ENCODE measurements at places on chromosomes 1 and 21.

- no peak for DNase-seq
Measured at GRCh38 chr1:64578270-64578973, 108.5 kb downstream of the CACHD1 start.

GRCh38 chr1:90727917-90728501, 10.9 kb upstream of the BARHL2 start:
- no peak for DNase-seq

GRCh38 chr1:168755800-168756418, 26.9 kb upstream of the DPT start:
- no peak for DNase-seq

GRCh38 chr1:94796266-94796665, 23.9 kb upstream of the SLC44A3 start:
- DNase-seq = no peak

DNA sequence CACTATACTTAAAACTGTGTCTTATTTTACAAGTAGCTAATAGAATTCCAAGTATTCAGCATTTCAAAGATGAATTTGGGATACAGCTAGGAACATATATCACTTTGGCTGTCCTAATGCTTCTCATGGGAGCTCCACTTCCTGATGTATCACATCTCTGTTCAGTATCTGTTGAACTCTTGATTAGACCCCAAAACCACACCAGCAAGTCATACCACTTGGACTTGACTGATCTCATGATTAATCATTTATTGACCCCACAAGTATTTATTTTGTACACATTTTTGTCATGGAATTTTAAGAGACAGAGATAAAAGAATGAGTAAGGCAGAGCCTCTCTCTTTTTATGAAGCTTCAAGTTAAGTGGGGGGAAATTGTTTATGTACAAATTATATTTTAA, 30.0 kb downstream of the TMPRSS15 start:
- DNase-seq = no peak

- DNase-seq = no peak
Measured at GRCh38 chr1:153597206-153597605, 15.7 kb downstream of the S100A16 start.

- no peak for DNase-seq
Measured at GRCh38 chr1:12613180-12613579, 4.8 kb downstream of the DHRS3 start.

GRCh38 chr1:153903841-153904455, 18.8 kb downstream of the GATAD2B start:
- no peak for DNase-seq

DNA sequence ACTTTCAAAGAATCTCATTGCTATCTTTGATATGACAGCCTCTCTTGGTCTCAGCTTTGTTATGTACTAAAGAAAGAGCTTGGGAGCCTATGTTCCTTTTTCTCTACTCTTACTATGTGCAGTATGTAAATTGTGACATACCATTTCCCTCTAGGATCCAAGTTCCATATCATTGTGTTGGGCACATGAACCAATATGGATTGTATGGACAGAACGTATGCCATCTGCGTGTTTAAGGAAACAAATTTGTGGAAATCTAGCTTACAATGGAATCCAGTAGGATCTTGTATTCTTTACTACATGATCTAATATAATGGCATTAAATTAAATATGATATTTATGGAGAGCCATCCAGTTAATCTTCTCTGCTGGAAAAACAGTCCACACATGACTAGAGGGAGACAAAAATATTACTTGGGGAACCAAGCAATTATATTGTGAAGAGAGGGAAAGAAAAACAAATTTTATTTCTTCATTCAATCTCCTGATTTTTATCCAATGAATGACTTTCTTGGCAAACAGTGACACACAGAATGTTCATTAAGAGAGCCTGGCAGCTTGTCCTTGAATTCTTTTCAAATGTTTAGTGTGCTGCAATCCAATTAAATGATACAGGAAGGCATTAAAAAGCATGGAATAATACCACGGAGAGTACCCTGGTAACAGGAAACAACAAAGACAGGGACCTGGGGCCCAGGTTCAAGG, 106.5 kb upstream of the DAB1 start:
- no peak for DNase-seq

DNA sequence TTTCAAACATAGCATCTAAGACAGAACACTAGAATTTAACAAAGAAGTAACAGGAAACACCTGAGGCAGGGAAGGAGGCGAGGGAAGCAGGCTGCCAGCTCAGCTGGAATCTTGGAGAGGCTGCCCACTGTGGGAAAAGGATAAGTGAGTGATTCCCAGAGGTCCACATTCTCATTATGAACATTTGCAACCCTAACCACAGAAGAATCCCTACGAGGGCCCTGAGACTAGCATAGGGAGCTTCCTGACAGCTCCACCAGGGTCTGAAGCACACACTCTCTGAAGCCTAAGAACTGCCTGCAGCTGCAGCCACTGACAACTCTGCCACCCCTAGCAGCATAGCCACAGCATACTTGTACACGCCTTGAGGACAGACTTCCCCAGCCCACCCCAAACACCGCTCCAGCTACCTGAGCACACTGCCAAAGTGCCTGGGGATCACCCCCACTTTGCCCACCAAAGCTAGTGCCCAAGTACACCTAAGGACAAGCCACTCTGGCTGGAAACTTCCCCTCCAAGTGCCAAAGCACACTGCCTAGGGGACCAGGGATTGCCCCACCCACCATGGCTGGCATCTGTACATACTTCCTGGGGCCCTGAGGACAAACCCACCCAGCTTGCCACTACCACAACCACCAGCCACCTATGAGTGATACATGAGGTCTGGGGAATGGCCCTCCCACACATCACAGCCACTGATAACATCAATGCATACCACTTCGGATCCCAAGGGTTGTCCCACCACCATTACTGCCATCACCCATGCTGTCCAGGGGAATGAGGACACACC, 76.6 kb upstream of the GUCA2A start:
- peak; percentile 32 for DNase-seq

GRCh38 chr1:162530307-162530987, 31.1 kb upstream of the UAP1 start:
- DNase-seq = no peak

- no peak for DNase-seq
Measured at GRCh38 chr1:157069601-157070000, 24.1 kb upstream of the ARHGEF11 start.

- no peak for DNase-seq
Measured at GRCh38 chr1:199073166-199073565, 434.3 kb downstream of the PTPRC start.

DNA sequence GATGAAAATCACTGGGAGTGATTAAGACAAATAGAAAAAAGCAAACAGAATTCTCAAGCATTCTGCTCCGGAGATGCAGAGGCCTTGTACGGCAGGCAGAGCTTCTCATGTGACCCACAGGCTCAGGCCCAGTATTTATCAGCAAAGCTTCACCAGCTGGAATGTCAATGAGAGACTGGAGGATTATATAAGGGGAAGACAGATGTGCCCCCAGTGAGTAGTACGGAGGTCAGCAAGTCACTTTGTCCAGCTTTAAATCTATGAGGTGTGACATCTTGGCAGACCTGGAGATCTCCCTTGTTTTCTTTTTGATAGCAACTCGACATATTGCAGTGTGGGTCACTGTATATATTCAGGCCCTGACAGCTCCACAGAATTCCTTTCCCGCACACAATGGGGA, 106.8 kb downstream of the HHIPL2 start:
- DNase-seq = no peak

DNA sequence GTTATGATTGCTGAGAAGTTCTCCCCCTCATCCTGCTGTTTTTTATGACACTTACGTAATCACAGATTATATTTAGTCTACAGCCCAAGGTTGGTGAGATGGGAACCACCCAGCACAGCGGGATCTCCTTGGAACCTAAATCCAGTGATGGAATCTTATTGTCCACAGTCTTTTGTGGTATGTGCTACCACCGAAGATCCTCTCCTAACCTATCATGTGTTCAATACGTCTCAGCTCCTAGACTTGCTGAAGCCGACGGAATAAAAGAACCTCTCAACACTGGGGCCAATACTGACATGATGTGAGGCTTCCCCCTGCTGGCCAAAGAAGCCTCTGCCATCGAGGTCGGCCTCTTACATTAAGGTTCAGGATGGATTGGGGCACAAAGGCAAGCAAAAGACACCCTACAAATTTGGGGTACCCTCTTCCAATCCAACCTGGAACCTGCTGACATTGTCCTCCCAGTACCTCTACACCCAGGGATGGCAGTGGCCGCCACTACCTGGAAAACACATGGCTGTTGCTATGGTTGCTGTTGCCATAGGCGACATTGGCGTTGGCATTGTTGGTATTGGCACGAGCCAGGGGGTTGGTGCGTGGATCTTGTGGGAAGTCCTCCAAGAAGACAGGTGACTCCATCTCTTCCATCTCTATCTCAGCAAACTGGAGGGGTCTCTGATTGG, 19.4 kb upstream of the KIF21B start:
- peak; percentile 53 for DNase-seq

DNA sequence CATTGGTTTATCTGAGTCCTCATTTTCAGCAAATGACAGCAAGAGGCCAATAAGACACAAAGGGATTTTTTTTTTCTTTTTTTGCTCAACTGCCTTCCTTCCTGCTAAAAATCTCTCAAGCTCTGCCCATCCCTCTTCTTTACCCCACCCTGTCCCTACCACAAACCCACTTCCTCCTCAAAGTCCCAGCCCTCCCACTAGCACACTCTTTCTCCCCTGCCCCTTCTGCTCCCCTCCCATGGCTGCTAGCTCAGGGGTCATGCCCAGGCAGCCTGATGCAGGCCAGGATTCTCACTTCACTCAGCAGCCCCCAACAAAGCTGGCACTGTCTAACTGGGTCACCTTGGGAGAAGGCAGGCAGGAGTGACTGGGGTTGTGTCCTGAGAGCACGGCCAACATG, 28.8 kb upstream of the PPP2R5A start:
- no peak for DNase-seq

DNA sequence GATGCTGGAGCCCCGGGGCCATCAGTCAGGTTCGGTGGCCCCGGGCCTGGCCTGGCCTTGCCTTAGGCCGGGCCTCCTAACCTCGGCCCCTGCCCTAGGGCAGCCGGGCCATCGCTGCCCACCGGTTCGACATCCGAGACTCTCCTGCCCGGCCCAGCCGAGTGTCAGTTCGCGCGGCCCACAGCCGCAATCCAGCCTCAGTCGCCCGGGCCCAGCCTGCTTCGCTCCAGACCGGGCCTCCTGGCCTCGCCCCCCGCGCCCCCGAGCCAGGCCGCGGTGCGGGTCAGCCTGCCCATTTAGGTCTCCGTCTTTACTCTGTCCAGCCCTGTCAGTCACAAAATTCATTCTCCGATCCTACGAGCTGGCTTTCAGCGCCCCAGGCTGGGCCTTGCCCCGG, 777 bp downstream of the LRRC41 start:
- DNase-seq = no peak

DNA sequence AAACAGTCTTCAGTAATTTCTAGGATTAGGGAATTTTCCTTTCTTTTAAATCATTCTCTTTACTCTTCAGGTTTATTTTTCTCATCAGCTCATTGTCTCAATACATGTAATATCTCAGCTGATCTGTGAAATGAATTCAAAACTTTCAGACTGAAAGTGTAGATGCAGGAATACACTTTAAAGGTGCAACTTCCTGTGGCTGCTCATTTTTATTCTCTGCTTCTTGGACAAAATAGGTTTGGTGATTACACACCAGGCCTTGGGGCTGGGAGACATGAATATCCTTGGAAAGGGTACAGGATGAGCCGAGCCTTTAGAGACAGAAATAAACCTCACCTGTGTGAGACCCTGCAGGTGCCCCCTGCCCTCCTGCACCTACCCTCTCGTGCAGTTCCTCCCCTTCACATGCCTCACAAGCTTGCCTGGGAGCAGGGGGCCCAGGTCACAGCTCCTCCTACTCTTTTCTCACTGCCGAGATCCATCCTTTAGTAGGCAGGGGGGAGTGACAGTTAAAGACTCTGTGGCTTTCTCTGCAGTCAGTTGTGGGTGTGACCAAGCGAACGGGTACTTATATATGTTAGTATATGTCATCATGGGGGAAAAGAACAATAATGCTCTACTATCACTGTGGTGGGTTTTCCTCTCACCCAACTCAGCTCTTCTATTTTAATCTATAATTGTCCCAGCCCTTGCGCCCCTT, 23.6 kb downstream of the XCL2 start:
- no peak for DNase-seq

DNA sequence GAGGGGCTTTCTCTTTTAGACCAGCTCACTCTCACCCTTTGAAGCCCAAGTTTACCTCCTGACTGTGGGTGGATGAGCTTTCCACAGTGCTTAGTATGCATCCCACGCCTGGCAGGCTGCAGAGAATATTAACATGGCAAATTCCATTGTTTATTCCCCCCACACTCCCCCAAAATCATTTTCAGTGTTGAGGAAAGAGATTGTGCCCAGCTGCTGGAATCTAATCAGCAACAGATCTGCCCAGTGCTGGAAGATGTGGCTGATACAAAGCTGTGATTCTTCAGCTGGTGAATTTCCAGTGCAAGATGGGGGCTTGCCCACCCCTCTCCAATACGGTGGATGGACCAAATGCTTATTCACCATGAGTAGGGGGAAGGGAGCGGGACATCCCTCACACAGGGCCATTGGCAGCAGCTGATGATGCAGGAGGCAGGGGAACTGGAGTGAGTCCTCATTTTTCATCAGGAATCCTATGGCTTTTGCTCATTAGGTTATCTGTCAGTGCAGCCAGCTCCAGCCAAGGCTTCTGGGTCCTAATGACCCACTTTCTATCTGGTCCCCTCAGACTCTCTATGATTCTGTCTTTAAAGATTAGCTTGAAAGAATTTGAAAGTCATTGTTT, 39.7 kb upstream of the KCNA3 start:
- DNase-seq = no peak

DNA sequence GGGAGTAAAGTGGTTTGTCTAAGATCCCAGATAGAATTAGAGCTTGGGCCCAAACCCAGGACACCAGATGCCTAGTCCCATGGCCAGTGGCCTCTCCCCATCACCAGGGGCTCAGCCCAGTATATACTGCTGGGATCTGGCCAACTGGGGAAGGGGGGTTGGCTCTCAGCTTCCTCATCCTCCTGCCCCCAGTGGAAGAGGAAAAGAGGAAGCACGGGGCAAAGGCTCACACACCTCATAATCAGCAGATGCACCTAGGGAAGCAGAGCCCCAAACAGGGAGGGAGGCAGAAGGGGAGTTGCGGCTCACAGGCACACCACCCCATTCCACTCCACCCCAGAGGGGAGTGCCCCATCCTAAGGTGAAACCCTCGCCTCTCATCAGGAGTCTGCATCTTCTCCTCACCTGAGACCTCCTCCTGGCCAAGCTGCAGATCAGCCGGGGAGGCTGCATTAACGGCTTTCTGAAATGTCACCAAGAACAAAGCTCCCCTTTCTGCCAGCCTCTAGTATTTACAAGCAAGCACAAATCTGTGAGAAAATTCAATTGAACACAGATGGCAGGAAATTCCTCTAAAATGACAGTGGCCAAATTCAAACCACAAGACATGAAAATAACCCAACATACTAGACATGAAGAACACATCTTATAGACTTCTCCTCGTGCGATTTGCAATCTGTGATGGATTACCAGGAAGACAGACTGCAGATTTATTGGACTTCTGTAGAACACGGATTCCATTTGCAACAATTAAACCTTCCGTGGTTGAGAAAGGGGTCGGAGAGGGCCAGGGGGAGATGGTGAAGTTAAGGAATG, 82.8 kb downstream of the GLIS1 start:
- peak; percentile 41 for DNase-seq

Measured in astrocyte of the cerebellum (primary cell).